ENCODE measurements at places on chromosomes 6 and 20.

- no peak for DNase-seq
These were observed 340.6 kb upstream of the SASH1 start for GRCh38 chr6:148001844-148002642.

DNA sequence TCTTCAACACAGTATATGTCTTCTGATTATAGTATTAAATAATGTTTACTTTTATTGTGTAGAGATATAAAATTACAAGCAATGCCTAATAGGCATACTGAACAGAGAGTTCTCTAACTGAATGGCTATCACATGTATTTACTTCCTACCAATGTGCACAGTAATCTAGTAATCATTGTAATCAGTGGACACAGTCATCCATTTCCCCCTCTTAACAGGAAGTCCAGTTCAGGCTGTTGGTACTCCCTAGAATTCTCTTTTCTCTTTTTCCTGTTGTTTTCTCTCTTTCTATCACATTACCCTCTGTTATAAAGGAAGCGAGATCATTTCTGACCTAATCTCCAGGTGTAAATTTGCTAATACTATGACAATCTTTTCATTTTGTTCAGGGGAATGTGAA, 172.5 kb downstream of the HTR1B start:
- DNase-seq: no peak

- DNase-seq: no peak
These were observed 2.5 kb downstream of the TTLL2 start for GRCh38 chr6:167327391-167327790.

- DNase-seq: no peak
These were observed 1.7 kb upstream of the GMPR start for GRCh38 chr6:16236631-16237199.

GRCh38 chr20:53510704-53511103, 82.9 kb downstream of the ZNF217 start:
- no peak for DNase-seq

GRCh38 chr6:145247692-145248419, 487.5 kb downstream of the EPM2A start:
- no peak for DNase-seq

DNA sequence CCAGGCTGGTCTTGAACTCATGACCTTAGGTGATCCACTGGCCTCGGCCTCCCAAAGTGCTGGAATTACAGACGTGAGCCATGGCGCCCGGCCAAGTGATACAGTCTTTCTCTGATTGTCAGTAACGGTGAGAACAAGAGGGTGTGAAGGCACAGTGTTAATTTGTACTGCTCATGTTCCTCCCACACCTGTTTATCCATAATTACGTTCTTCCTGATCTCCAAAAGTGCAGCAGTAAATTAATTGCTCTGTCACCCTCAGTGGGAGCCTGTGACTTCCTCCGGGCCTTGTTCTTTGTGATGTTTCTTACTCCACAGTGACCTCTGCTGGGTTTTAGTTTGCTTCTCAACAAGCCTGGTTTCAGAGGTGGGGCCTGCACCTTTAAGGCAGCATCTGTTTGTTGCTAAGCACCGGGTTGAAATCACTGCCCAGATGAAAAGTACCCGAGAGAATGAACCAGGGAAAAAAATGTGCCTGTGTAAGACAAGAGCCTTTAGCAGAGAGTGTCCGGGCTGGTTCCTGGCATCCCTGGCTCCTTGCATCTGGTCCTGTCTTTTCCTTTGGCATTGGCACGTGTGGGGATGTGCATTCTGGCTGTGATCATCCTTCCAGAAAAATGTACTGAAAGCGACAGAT, 89.1 kb upstream of the CLDN20 start:
- DNase-seq: no peak

DNA sequence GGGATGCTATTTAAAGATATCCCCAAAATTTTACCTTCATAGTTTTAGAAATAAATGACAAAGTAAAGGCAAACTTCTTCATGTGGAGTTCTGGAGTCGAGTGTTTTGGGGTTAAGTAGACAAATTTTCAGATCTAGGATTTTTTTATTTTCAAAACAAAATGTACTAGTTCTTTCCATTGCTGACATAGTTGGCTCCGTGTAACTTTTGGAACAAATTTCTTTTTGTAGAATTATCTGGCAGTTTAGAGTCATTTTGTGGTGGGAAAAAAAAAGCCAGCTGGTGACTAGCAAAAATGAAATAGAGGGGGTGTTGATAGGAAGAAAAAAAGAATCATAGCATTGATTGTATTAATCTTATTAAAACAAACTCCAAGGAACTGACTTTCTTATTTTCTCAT, 131.6 kb upstream of the TCF21 start:
- no peak for DNase-seq

DNA sequence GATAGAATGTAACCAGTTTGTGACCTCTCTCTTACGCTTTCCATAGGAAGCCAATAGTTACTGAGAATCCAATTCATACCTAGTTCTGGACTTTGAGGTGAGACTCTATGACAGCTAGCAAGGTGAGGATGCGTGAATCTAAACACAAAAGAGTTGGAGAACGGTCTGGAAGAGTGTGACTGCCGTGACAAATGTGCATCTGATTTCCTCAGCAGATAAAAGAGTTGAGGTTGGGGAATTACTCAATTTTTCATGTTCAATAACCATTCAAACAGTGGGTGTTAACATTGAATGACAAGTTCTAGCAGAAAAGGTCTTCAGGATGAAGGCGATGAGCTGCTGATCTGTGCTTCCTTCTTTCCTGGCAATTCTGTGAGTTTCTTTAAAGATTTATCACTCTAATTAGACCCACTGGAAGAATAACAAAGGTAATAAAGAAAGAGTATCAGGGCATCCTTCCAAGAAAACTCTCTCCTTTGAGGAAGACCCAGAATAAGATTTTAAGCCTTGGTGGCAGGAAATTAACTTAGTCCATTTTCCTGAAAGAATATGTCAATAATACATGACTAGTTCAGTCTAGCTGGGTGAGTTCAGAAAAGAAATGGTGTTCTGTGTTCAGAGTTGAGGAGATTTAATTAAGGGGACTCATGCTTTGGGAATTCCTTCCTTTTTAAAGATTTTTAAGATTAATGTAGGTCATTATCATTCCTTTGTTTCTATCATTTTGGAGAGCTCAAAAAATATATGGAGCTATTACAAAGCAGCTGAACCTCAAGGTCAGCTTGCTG, 24.5 kb downstream of the KIF3B start:
- DNase-seq: no peak

GRCh38 chr6:13177664-13178063, 150.7 kb downstream of the TBC1D7 start:
- no peak for DNase-seq

- no peak for DNase-seq
These were observed 116.6 kb downstream of the BMP2 start for GRCh38 chr20:6884114-6884513.

Measured in GOT3 (cell line).